ENCODE measurements at places on chromosomes 2 and 18. TPM values are rescaled to one million over a fixed set of nuclear protein-coding genes. Genes with fewer than 3 reads are reported as not detected.
A peak's percentile ranks its signal among the peaks of the same experiment; 100 is the strongest.

GRCh38 chr18:33277431-33277830 lies 163.1 kb downstream of the CCDC178 start:
- DNase-seq = no peak

DNA sequence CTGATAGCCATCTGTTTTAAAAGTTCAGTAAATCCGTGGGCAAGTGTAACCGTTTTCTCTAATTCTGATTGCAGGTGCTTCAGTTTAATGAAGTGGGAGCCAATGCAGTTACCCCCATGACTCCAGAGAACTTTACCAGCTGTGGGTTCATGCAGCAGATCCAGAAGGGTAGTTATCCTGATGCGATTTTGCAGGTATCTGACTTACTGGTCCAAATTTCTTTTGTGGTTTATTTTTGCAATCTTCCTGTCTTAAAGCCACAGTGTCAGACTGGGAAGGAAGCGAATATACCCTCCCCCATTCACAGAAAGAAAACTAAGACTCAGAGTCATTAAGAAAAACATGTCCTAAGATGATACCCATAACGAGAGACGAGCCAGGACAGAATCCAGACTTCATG lies 7.7 kb downstream of the SERPINB2 start:
- DNase-seq = no peak

- no peak for DNase-seq
These were observed 32.4 kb upstream of the ITPRID2 start for GRCh38 chr2:181859123-181859522.

- no peak for DNase-seq
These were observed 25.3 kb upstream of the SEMA4C start for GRCh38 chr2:96895032-96895745.

DNA sequence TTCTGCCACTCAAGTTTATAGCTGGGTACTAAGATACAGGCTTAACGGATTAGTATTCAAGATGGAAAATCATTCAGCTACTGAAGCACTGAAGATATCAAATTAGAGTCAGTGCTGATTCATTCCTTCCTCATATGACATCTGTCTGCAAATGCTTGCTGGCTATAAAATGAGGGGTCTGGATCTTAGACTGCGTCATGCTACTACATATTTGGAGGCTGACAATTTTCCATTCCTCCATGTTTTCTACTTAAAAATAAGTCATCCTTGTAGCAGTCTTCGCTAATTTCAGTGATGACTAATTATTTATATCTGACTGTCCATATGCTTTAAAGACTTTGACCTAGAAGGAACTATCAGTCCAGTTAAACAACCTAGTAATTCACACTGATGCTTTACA lies 233.4 kb downstream of the RIT2 start:
- no peak for DNase-seq

Gene KCNG2
- total RNA-seq = 0.20 TPM

DNA sequence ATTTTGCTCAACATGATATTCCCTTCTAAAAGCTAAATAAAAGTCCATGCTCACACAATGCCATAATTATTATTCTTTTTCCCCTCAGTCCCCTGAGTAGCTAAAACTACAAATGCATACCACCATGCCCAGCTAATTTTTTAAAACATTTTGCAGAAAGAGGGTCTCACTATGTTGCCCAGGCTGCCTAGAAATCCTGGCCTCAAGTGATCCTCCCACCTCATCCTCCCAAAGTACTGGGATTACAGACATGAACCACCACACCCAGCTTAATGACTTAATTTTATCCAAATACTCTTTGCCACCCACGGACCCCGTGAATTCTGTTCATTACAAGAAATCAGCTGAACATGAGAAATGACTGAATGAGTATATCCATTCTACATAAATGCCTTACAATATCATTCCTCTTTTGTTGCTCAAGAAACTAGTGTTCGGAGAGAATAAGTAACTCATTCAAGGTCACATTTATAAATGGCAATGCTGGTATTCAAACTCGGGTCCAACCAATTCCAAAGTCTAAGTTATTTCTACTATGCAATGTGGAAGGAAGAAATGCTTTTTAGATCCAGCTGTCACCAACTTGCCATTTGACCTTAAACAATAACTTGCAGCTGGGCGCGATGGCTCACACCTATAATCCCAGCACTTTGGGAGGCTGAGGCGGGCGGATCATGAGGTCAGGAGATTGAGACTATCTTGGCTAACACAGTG lies 59.8 kb downstream of the NOL10 start:
- DNase-seq = no peak

DNA sequence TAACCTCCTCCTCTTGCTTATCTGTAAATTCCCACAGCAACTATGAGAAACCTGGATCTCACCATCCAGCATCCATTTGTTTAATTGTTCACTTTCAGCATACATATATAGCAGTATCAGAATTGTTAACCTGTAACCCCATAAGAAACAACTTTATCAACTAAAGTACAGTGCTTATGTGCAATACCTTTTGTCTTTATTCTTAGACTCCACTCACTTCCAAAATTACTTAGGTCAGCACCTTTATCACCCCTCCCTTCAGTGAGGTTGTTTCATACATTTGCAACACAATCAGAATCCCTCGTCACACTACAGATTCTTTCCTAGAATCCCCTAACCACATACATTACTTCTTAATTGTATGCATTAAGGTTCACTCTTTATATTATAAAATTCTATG lies 225.9 kb upstream of the NCKAP5 start:
- DNase-seq = no peak

DNA sequence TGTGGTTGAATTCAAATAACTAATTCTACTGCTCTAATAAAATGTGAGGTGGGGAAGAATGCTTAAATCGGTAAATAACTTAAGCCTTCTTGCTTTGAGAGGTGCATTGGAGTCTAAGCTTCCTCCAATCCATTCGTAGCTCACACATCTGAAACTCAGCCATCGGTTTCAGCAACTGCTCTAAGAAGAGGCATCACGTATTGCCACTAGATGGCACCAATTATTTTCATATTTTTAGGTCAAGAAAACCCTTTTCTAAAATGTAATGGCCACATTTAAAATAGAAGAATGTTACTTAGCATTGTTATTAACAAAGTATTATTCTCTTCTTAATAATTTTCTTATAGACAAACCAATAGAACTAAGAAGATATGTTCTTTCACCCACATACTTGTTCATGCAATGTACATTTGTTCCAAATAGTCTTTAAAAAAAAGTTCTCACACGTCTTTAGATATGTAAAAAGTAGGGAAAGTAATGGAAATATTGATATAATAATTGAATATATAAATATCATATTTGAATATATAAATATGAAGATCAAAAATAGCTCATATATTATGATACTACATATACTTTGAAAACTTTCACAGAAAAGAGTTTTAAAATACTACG lies 229.8 kb downstream of the CCDC178 start:
- DNase-seq = no peak

Gene C1GALT1C1L
- 0.56 TPM for total RNA-seq

GRCh38 chr2:105597011-105597805 lies 147.5 kb upstream of the NCK2 start:
- no peak for DNase-seq

Gene SLC40A1
- total RNA-seq = 41.4 TPM

DNA sequence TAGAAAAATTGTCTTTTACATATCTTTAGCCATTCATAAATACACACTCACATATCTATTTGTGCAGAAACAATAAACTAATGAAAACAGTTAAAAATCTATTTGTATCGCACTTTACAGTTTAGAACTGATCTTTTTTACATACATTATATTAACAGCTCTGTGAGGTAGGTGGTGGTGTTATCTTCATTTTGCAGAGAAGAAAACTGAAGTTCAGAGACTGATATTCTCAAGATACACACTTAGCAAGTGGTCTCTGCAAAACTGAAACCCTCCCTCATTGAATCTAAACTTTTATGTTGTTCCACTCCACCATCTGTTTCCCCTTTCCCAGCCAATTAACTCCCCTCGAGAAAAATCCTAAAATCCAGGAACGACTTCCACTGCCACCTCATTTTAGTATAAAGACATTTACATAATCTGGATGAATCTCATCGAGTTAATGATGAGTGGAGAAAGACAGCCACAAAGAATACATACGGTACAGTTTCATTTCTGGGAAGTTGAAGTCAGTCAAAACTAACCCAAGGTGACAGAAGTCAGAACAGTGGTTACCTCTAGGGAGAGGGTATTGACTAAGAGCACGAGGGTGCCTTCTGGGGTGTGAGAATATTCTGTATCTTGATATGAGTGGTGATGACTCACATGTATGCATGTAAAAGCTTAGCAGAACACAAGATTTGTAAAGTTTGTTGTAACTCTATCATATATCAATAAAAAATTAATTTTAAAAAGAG lies 524.2 kb upstream of the TCF4 start:
- no peak for DNase-seq

- peak; percentile 16 for DNase-seq
These were observed 1.7 kb upstream of the PDCD1 start for GRCh38 chr2:241860184-241861078.

DNA sequence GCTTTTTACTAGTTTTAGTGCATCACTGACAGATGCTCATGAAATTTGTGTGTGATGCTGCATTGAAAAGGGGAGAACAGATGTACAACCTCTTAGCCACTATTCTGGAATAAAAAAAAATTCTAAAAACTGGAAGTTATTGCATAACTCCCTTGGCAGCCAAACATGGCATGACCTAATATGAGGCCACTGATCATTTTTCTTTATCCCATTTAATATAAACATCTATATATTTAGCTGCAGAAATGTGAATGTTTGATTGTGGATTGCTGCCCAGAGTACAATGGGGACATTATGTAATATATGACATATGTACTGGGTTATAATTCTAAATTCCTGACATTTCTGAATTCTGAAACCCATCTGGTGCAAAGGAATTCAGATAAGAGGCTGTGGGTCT lies 86.5 kb downstream of the CDCA7 start:
- no peak for DNase-seq

Gene IMPA2
- 342 TPM for total RNA-seq

Gene MTCL1
- 5.3 TPM for total RNA-seq

Gene IL37
- total RNA-seq = not detected

GRCh38 chr18:47909484-47909883 lies 21.0 kb downstream of the SMAD2 start:
- no peak for DNase-seq

DNA sequence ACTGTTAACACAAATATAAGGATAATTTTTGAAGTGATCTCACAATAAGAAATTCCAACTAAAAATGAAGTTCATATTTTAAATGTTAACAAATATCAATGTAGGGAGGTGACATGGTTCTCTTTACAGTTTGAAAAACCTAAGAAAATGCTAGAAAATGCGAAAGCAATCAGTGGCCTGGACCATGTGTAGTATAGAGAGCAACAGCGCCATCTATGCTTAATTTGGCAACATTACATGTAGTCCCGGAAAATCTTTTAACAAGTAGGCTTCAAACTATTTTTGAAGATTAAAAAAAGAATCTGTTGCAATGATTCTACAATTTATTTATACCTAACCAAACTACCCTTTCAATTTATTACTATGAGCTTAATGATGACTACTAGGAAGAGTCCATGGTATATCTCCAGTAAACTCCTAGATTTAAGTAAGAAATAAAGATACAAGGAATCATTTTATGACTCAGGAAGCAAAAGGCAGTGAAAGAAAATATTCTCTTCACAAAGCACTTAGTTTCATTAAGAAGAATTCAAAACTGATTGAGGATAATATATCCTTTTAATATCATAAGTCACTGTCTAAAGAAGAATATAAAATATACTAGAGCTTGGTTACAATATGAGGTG lies 33.3 kb downstream of the NDUFA10 start:
- no peak for DNase-seq

DNA sequence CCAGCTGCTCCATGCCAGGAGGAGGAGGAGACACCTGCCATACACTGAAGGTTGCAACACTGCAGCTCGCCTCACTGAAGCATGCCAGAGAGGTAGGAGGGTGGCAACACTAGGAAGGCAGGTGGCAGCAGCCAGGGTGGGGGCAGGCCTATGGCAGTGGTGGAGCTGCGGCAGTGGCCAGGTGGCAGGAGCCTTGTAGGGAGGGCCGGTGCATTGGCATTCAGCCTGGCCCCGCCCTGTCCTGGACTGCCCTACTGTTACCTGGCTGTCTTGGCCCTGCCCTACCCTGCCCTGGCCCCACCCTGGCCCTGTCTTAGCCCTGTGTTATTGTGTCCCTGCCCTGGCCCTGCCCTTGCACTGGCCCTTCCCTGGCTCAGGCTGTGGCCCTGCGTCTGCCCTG lies 7.4 kb upstream of the ANKRD62 start:
- no peak for DNase-seq

GRCh38 chr2:20582600-20583221 lies 68.2 kb downstream of the HS1BP3 start:
- peak; percentile 41 for DNase-seq

DNA sequence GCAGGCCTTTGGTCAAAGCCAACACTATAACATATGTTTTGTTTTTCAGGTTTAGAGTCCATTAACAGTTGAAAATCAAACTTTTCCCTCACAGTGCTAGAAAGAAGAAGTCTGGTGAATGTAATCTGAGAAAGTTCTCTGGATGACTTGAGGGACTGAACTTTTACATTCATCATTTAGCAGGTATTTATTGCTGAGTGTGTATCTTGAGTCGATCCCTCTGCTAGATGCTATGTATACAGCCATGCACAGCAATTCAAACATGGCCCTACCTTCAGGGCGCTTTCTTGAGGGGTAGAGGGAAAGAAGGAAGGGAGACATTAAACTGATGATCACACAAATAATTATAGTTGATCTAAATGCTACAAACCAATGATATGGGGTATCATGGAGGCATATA lies 89.6 kb downstream of the CLHC1 start:
- no peak for DNase-seq

DNA sequence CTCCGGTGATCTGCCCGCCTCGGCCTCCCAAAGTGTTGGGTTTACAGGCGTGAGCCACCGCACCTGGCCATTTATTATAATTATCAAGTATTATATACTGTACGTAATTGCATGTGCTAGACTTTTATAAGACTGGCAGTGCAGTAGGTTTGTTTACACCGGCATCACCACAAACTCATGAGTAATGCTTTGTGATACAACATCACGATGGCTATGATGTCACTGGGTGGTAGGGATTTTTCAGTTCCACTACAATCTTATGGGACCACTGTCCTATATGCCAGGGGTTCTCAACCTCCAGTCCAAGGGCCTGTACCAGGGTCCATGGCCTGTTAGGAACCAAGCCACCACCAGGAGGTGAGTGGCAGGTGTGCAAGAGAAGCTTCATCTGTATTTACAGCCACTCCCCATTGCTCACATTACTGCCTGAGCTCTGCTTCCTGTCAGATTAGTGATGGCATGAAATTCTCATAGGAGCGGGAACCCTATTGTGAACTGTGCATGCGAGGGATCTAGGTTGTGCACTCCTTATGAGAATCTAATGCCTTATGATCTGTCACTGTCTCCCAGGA lies 9.4 kb downstream of the SCYGR4 start:
- DNase-seq = no peak

DNA sequence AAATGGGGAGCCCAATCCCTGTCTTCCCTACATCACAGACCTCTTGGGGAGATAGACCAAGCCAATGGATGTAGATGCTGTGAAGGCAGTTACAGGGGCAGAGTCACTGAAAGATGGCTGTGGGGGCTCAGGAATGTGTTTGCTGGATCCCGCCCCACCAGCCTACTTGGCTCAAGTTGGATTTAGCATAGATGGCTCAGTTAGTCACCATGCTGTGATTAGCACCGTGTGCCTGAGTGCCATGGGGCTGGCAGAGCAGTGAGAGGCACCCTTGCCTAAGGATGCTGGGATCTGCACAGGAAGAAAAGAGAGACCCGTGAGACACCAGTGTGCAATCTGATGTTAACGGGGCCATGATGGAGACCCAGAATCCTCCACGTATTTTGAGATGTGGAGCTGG lies 228.3 kb downstream of the DYSF start:
- no peak for DNase-seq
